Activated T-cell treated with anti-CD3 and anti-CD28 coated beads for 24 hours (primary cell): ENCODE measurements at places on chromosomes 2 and 18.

- DNase-seq = no peak
Measured at GRCh38 chr2:30639836-30640235, 167.4 kb downstream of the CAPN13 start.

DNA sequence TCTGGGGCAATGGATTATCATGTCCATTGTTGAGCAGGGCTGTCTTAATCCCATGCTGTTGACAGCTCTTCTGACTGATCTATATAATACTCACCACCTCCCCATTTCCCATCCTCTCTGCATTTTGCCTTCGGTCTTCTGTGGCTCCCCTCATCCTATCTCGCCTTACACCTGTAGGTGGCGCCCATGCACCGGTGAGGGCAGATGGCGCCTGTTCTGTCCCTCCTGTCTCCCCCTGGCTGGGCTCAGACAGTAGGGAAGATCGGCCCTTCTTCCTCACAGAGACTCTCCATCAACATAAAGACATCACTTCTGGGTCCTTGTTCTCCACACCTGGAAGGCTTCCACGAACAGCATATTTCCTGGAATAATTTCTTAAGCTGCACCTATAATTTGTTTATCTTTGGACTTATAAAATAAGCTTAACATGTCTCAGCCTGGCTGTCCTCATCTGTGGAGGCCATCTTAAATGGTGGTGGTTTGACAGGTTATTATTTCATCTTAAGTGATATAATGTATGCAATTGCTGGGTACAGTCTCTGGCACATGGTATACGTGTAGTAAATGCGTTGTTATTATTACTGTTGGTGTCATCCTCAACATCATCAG, 10.9 kb upstream of the CDH20 start:
- DNase-seq = peak; percentile 4

GRCh38 chr2:221372907-221373306, 199.2 kb downstream of the EPHA4 start:
- no peak for DNase-seq

GRCh38 chr2:121697108-121697631, 39.5 kb downstream of the NIFK start:
- DNase-seq = no peak
